Progenitor cell of endocrine pancreas (in vitro differentiated cells): ENCODE measurements at places on chromosomes 5 and 9.

- no peak for DNase-seq
Measured at GRCh38 chr5:127434588-127434987, 82.9 kb upstream of the PRRC1 start.

DNA sequence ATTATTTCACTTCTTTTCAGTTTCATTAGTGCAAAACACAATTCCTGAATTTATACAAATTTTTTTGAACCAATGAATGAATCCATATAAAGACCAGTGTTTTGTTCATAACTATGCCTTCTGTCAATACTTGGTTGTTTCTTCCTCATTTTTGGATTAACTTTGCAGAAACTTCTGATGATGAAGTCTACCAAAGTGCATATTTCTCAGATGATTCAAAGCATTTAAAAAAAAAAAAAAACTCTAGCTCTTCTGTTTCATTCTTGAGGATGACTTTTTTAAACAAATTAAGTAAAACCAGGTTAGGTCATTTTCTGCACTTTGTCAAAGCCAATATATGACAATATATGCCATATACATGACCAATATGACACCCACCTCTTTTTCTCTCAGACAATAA lies 92.6 kb downstream of the CHSY3 start:
- DNase-seq: no peak

GRCh38 chr5:139188558-139189270 lies 9.5 kb downstream of the SIL1 start:
- no peak for DNase-seq

GRCh38 chr5:127577458-127577857 lies 60.0 kb downstream of the PRRC1 start:
- DNase-seq: no peak

GRCh38 chr9:3676766-3677165 lies 151.0 kb upstream of the RFX3 start:
- no peak for DNase-seq

GRCh38 chr9:89001917-89002540 lies 10.8 kb downstream of the S1PR3 start:
- DNase-seq: no peak

DNA sequence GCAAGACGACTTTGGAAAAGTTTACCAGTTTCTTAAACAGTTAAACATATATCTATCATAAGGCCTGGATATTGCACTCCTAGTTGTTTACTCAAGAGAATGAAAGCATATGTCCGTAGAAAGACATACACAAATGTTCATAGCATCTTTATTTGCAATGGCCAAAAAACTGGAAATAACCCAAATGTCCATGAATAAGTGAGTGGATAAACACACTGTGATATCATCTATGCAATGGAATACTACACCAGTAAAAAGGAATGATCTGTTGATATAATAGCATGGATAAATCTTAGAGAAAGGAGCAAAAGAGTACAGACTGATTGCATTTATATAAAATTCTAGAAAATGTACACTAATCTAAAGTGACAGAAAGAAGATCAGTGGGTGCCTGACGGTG lies 28.0 kb upstream of the VCAN start:
- no peak for DNase-seq

GRCh38 chr9:130313103-130313858 lies 47.7 kb downstream of the HMCN2 start:
- DNase-seq: no peak

GRCh38 chr9:27117489-27118135 lies 8.6 kb downstream of the TEK start:
- no peak for DNase-seq

- no peak for DNase-seq
Measured at GRCh38 chr9:27541740-27542139, 12.1 kb upstream of the MOB3B start.

- DNase-seq: no peak
Measured at GRCh38 chr9:129283291-129283691, 105.2 kb upstream of the IER5L start.

DNA sequence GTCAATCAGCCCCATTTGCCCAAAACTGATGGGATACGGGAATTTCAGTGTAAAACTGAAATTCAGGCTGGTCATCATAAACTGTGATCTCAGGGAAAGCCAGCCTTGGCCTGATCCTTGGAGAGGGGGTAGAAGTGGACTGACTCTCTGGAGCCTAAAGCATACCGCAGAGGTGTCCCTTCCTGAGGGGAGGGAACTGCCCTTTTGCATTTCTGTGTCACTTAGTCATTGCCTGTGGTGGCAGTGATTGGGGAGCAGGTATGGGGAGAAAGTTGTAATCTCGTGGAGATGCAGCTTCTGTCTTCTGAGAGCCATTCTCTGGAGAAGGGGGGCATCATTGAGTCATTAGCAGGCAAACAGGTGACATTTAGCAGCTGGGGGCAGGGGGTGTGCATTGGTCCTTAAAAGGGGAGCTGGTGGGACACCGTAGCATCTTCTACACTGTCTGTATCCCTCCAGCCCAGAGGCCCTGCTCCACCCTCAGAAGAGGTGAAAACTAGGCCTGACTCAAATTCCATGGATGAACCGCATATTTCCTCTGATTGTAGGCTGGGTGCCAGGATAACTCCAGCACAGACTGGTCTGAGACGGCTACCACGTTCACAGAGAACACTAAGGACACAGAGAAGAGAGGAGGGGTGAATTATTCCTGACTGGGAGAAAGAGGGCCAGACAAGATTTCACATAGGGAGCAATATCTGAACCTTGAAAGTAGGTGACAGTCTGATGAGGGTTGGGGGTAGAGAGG lies 143.3 kb downstream of the SEC61B start:
- DNase-seq: no peak

DNA sequence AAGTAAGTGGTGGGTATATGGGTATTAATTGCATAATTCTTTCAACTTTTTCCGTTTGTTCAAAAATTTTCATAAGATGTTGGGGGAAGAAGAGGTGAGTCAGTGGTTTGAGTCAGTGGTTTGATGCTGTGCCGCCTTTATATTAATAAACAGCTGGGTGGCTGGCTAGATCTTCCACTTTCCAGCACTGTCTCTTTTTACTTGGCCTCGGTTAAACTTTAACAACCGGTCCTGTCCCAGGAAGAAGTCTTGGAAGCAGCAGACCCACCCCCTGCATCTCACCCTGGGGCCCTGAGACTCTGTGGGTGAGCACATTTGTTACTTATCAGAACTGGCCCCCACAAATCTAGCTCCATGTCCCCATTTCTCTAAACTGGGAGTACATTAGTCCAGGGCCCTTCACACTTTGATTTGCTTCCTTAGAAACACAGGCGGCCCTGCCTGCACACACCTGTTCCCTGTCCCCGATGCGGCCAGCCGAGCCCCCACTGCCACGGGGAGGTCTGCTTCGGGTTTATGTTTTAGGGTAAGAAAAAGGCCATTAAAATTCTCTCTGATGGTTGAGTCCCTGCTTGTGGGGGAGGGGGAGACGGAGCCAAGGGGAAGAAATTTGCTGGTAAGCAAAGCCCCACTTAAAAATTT lies 90.7 kb downstream of the PTCH1 start:
- DNase-seq: no peak

DNA sequence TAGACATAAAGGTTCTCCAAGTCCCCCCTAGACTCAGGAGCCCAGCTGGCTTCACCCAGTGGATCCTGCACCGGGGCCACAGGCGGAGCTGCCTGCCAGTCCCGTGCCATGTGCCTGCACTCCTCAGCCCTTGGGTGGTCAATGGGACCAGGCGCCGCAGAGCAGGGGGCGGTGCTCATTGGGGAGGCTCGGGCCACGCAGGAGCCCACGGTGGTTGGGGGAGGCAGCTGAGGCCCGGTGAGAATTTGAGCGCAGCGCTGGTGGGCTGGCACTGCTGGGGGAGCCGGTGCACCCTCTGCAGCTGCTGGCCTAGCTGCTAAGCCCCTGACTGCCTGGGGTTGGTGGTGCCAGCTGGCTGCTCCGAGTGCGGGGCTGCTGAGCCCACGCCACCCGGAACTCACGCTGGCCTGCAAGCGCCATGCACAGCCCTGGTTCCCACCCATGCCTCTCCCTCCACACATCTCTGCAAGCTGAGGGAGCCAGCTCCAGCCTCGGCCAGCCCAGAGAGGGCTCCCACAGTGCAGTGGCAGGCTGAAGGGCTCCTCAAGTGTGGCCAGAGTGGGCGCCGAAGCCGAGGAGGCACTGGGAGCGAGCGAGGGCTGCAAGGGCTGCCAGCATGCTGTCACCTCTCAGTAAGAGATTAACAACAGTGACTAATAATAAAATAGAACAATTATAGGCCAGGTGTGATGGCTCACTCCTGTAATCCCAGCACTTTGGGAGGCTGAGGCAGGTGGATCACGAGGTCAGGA lies 65.9 kb downstream of the SPATA31D1 start:
- no peak for DNase-seq

- DNase-seq: no peak
Measured at GRCh38 chr9:112817860-112818203, 67.3 kb downstream of the SNX30 start.

- DNase-seq: no peak
Measured at GRCh38 chr9:13755551-13755950, 476.1 kb upstream of the MPDZ start.

- no peak for DNase-seq
Measured at GRCh38 chr5:142014911-142015584, 2.2 kb upstream of the GNPDA1 start.

GRCh38 chr9:136722969-136723356 lies 10.6 kb downstream of the DIPK1B start:
- DNase-seq: no peak

DNA sequence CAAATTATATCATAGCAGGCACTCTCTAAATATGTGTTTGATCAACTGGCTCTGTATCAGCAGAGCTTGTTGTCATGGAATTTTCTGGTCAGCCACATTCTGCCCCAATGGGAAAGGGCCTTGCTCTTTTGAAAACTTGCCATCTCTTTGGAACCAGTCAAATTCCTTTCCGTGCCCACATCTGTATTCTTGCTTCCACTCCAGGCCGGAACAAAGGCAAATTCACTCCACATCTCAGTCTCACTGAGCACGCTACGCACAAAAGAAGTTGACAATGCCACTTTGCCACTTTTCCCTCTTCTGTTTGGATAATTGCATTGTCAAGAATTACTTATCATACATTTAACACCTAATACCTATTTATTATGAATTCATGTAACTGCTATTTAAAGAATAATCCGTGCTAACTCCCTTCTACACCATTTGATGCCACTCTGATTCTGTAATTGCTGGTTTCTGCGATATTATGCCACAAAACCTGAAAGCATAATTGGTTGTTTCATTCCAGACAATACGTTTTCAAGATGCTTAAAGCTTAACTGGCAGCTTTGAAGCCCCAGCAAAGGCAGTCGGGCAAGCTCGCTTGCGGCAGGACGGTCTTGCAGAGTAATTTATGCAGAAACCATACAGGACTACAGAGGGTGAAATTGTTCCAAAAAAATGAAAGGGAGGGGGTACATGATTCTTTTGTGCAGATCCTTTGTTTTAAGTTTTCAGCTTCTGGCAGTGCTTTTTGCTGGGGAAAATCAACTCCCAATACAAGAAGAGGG lies 277.7 kb downstream of the MSX2 start:
- DNase-seq: no peak

DNA sequence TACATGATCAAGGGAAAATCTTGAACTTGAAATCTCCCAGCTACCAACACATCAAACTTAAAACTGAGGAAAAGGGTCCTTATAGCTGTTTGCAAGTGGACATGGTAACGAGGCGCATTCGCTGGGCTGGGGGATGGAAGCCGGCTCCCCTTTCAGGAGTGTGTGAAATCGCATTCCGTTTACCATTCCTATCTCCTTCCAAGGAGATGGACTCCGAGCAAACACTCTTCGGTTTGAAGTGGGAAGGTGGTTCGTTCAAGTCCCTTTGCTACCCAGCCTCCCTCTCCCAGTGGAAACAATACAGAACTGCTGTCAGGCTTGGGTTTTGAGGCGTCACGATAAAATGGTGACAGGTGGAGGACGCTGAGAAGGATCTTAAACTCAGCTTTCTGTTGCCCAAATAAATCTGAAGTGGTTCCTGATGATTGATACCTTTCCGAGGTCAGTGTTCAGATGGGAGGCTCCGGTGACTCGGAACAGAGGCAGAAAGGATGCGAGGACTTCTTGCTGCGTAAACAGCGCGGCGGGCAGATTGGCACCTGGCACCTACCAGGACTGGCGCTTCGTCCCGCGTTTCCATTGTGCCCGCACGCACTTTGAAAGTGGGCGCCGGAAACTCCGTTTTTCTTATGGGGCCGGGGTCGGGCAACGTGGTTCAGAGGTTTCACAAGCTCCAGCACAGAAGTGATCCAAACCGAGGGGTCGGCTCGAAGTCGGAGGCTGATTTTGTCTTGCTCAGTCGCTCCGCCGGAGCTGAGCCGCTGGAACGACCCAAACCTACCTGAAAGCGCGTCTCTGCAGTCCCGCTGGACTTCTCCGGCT lies 7.0 kb downstream of the MSX2 start:
- DNase-seq: no peak

DNA sequence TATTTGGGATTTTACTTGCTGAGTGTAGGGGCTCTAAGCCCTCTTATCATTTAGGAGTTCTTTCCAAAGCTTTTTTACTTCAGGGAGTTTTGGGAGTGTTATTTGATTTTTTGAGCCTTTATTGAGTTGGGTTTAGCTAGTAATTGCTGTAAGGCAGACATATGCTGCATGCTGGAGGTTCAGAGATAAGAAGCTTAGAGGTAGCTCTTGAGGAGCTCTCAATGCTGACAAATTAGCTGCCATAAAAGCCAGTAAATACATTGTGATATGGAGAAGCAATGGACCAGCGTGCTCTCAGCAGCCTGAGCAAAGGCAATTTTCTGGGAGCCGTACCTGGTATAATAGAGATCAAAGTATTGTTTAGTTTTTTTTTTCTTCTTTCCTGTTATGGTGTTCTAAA lies 11.6 kb downstream of the ARHGEF28 start:
- DNase-seq: no peak

GRCh38 chr5:153895266-153895665 lies 143.4 kb downstream of the FAM114A2 start:
- no peak for DNase-seq

DNA sequence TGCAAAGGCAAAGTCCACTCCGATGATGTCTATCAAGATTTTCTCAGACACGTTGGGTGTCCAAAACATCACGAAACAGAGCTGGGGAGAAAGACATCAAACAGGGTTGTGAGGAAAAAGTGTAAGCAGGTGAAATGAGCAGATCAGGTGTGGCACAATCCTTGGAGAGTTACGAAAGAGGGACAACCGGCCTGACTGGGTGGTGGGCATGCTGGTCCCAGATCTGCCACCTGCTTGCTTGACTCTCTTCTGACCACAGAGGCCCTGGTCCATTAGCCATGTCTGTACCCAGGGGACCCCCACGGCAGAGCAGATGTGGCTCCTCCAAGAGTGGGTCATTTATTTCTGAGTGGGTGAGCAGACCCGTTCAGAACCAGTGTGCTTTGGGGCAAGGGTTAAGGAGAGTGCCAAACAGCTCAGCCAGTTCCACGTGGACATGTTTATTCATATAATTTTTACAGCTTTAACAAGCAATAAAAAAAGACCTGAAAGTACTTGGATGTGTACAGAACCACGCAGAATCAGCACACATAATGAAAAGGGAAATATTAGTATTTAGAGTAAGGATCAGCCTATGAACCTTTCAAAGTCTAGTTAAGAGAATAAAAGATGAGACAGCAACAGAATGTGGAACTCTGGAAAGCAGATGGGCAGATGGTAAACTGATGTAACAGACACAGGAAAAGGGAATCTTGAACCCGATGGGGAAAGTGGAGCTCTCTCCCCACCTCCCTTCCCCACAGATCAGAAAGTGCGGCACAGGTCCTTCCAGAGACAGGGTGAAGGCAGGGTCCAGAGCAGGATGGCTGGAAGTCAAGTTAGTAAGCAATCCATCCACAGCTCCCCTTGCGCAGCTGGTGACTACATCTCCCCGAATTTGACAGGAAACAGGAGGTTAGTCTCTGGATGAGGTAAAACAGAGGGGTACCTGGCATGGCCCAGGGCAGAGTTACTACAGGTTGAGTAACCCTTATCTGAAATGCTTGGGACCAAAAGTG lies 52.5 kb downstream of the OTULIN start:
- no peak for DNase-seq
